Caki2 (cell line): ENCODE measurements at places on chromosomes 4 and X. TPM values are rescaled to one million over a fixed set of nuclear protein-coding genes. Genes with fewer than 3 reads are reported as not detected.

DOK7 gene
- total RNA-seq: 19.8 and 20.7 TPM in 2 replicates

HELT gene
- total RNA-seq: not detected in 2 replicates

SLC9B1 gene
- total RNA-seq: not detected in 2 replicates

TEX13B gene
- not detected in 2 replicates for total RNA-seq

ADH1B gene
- total RNA-seq: not detected in 2 replicates

SULT1B1 gene
- total RNA-seq: not detected in 2 replicates

LDB2 gene
- not detected in 2 replicates for total RNA-seq

ARAP2 gene
- 1.5 and 2.1 TPM in 2 replicates for total RNA-seq

JCHAIN gene
- not detected in 2 replicates for total RNA-seq

FDCSP gene
- total RNA-seq: not detected in 2 replicates
